Activated effector memory CD4-positive, alpha-beta T cell treated with Interleukin-2 at 50 U/mL for 16 hours (primary cell): ENCODE measurements at places on chromosomes 4 and X.

GRCh38 chr4:8534611-8535010 is 45.6 kb upstream of the GPR78 start:
- no peak for DNase-seq

GRCh38 chr4:2647403-2648158 is 108.6 kb downstream of the TNIP2 start:
- no peak for DNase-seq

DNA sequence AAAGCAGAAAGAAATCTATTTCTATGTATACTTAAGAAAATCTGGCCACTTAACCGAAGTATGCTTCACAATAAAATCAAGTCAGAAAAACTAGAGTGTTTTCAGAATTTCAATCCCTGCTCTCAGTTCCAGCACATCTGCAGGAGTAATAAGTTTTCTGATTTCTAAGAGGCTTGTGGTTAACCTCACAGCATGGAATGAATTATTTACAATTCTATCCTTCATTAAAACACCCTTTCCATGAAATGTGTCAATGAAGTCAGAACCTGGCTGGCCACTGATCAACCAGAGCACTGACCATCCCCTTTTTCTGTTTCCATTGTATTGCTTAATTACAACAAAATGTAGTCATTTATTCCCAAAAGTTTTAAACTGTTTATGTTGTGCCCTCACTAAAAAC is 781.4 kb upstream of the INTU start:
- DNase-seq: no peak

DNA sequence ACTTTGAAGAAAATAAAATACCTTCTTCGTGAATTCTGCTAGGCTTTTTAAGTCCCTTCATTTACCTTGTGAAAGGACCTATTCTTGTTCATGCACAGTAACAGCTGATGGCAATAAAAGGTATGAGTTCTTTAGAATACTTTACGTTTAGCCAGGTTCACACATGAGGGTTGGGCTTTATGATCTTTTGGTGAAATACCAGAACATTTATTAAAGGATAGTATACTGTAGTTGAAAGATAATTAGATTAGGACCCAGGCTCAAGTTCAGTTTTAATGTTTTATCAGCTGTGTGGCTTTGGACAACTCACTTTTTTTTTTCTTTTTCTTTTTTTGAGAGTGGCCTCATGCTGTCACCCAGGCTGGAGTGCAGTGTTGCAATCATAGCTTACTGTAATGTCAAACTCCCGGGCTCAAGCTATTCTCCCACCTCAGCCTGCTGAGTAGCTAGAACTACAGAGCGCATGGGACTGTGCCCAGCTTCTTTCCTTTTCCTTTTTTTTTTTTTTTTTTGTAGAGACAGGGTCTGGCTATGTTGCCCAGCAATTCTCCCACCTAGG is 28.2 kb upstream of the NEIL3 start:
- DNase-seq: no peak

GRCh38 chrX:320126-320783 is 1.7 kb upstream of the GTPBP6 start:
- DNase-seq: no peak

DNA sequence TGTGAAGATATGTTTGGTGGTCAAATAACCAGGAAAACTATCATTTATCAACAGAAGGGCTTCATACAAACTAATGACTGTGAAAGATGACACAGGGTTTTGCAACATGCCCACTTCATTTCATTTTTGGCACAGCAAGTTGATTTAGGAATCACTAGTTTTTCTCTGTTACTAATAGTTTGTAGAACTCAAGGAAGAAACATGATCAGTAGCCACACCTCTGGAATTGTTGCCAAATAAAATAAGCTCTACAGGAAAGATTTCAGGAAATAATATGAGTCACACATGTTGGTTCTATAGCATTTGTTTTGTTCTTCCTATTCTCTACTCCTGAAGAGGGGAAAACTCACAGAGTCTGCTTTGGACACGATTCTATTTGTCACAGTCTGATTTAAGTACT is 255.4 kb downstream of the TLL1 start:
- no peak for DNase-seq

- DNase-seq: no peak
These were observed 284.1 kb downstream of the ANTXR2 start for GRCh38 chr4:79788884-79789283.

DNA sequence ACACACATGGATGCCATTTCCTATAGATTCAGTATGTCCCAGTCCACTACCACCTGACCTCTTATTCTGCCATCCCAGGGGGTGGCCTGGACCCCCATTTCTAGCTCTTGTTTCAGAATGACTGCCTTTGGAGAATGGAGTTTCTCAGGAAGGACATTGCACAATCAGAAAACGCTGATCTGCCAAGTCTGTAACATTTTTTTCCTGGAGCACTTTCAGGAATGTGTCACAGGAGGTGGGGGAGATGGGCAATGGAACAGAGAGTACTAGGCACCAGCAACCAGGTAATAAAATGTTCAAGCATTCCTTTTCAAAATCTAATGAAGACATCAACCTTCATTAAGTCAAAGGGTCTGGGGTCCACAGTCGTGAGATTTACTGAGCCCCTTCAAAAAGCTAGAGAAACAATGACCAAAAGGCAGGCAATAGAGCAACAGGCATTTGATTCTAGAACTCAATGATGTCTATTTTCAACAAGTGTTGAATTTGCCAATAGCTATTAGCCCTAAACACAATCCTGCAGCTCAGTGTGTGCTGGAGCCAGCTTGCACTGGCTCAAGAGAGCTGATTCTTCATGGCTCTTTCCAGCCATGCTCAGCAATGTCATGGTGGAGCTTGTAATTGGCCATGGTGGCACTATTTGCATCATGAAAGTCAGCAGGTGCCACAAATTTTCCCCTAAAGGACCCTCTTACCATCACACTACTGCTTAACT is 87.1 kb downstream of the KDR start:
- no peak for DNase-seq

DNA sequence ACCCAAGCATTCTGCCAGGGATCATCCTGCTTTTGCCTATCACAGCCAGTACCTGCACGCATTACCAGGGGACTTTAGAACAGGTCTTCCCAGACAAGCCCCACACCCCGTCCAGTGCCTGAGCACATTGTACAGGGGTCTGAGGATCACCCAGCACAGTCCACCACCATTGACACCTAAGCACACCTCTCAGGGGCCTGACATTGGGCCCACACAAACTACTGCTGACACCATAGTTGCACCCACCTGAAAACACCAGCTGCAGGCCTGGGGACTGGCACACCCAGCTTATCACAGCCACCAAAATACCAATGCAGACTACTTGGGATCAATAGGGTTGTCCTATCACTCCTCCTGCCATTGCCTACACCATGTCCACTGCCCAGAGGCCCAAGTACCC is 14.7 kb upstream of the NAA11 start:
- DNase-seq: no peak

DNA sequence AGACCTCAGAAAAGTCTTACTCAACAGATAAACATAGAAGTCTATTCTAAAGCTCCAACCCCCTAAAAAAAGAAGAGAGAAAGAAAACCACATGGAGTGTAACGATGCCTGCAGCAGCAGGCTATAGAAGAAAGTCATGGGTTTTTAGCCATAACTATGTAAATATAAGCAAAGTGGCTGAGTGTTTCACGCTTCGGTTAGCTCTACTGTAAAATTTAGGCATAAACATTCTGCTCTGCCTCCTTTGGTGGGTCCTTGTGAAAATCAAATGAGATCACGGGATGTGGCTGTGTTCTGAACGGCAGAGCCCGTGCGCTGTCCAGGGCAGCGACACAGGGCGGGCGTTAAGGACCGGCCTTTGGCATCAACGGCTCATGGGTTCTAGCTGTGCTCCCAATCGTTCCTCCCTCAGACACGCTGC is 78.4 kb downstream of the IRF2 start:
- DNase-seq: no peak

DNA sequence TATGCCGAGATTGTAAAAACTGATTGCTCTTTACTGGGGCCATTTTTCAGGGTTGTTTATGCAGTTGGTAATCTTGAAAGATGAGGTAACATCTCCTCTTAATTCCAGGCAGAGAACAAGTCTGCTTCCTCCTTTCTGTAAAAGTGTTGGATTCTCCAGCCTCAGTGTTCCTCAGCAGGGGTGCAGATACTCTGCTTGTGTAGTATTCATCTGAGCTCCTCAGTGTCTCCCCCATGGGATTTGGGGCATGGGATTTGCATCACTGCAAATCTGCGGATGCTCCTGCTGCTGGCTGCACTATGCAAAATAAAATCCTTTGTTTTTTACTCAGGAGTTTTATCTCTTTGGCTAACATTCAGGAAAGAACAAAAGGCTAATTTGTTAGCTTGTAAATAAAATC is 104.9 kb upstream of the ATP8A1 start:
- DNase-seq: no peak

GRCh38 chr4:188727746-188728145 is 588.5 kb downstream of the TRIML1 start:
- no peak for DNase-seq

GRCh38 chr4:67697860-67698687 is 2.9 kb downstream of the UBA6 start:
- no peak for DNase-seq

DNA sequence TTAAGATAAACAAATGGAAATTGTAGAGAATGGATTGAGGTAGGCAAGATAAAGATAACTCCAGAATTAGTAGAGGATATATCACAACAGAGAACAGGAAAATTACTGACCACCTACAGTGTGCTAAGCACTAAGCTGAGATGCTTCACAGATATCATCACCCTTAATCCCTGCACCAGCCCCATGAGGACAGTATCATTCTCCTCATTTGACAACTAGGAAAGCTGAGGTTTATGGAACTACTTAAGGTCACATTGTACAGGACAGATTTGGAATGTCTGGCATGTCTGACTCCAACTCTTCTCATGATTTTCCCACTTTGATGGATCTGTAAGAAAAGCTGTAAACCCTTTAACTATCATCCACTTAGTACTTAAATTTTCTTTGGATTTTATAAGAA is 95.5 kb downstream of the CASK start:
- DNase-seq: no peak

- no peak for DNase-seq
These were observed 13.0 kb upstream of the TBC1D9 start for GRCh38 chr4:140769209-140769608.

GRCh38 chr4:5399790-5400421 is 308.5 kb downstream of the EVC2 start:
- DNase-seq: no peak

DNA sequence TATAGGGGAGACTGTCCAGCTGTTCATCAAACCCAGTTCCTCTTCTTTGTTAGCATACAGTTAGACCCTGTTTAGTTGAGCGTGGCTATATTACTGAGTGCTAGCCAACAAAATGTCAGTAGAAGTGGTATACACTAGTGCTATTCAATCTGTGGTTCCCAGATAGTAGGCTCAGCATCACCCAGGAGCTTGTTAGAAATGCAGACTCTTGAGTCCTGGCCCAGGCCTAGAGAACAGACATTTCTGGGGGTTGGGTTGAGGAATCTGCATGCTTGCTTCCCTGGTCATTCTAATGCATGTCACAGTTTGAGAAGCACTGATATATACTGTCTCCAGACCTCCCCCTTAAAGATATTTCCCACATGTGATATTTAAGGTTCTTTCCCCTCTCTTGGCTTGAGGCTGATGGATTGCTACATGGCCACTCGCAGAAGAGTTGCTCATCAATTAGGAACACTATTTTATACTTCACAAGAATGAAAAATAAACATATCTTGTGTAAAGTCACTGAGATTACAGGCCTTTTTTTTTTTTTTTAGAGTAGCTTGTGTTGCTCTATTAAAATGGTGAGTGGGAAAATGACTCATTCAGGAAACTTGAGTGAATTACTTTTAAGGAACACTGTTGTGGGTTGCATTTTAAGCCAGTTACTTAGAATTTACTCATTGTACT is 289.0 kb downstream of the STIM2 start:
- DNase-seq: no peak

DNA sequence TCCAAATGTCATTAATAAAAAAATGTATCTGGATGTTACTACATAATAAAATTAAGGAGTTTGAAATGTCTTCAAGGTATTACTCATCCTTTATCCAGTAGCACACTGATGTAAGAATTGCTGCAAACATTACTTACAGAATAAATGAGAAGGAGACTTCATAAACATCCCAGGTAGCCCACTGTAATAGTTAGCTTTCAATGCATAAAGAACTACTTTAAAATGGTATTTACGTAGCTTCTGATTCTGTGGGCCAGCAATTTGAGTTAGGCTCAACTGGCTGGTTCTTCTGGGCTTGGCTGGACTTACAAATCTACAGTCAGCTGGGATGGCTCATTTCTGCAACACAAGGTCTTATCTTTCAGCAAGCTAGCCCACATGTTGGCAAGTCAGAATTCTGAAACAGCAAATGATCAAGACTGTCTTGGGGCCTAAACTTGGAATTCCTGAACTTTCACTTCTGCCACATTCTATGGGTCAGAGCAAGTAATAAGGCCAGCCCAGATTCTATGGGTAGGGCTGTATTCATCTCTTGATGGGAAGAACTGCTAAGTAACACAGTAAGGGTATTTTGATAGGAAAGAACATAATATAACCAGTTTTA is 522.5 kb downstream of the IQCM start:
- no peak for DNase-seq
